Stimulated activated CD8-positive, alpha-beta memory T cell treated with anti-CD3 and anti-CD28 coated beads, Interleukin-4, amount 100 ng/mL, for 1 hour (primary cell): ENCODE measurements at places on chromosomes 13 and 19.

DNA sequence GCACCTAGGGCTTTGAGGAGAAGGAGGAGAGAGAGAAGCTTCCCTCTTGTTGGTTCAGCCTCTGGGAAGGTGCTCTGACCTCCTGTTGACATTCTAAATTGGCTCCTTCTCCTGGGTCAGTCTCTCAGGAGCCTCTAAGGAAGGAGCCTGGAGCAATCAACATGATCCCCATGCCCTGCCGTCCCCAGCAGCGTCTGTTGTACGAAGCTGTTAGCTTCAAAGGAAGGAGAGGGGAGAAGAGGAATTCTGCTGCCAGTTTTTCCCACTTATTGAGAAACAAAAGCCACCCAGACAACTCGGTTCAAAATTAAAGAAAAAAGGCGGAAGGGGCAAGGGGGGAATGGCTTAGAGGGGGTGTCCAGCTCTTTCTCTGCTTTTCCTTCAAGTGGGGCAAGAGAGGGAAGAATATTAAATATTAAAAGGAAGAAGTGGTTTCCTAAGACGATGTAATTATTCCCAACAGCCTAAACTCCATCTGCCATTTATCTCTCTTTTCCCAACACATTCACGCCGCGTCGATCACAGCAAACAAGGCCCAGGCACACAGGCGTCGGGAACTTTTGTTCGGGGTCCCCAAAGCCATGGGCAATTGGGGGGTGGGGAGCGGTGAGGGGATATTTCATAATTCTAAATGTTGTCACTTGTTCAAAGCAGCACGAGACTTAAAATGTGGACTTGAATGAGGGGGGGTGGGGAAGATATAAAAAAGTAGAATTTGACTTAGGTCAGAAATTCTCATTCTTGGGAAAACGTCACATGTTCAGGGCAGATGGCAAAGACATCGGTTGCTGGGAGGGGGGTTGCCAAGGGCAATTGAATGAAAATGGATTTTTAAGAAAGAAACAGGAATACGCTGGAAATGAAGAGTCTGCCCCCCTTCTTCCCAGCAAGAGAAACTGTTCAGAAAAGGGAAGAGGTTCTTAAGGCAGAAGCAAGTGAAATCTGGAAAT lies 116.8 kb upstream of the CACNA1A start:
- DNase-seq = no peak

- no peak for DNase-seq
Measured at GRCh38 chr13:33541456-33541855, 255.9 kb upstream of the STARD13 start.

- DNase-seq = no peak
Measured at GRCh38 chr19:11435833-11436313, 438 bp downstream of the PRKCSH start.

GRCh38 chr13:25018729-25019115 lies 77.2 kb upstream of the PABPC3 start:
- DNase-seq = no peak

GRCh38 chr13:45119991-45120864 lies at the start of gene GTF2F2:
Gene GTF2F2 (plus strand): TSS chr13:45120510. CDS start chr13:45120656, 146 bp downstream.
- DNase-seq = peak; percentile 79

DNA sequence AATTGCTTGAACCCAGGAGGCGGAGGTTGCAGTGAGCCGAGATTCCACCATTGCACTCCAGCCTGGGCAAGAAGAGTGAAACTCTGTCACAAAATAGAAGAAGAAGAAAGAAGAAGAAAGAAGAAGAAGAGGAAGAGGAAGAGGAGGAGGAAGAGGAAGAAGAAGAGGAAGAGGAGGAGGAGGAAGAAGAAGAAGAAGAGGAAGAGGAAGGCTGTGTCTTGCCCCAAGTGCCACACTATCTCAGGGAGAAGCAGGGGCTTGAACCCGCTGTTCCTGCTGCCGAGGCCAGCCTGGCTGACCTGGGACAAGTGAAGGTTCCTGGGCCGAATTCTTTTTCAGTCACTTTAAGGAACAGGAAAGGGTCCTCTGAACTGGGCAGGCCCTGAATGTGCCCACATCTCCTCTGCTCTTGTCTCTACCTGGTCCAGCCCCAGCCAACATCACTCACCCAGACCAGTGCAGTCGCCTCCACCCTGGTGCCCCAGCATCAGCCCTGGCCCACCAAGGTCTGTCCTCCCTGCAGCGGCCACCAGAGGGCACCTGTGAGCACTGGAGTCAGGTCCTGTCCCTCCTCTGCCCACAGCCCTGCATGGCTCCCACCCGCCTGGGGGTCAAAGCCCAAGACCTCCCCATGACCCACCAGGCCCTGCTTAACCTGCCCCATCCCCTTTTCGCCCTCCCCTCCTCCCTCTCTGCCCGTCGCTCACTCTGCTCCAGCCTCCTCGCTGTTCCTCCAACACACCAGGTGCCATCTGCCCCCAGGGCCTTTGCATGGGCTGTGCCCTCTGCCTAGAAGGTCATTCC lies 20.0 kb downstream of the TICAM1 start:
- peak; percentile 83 for DNase-seq

DNA sequence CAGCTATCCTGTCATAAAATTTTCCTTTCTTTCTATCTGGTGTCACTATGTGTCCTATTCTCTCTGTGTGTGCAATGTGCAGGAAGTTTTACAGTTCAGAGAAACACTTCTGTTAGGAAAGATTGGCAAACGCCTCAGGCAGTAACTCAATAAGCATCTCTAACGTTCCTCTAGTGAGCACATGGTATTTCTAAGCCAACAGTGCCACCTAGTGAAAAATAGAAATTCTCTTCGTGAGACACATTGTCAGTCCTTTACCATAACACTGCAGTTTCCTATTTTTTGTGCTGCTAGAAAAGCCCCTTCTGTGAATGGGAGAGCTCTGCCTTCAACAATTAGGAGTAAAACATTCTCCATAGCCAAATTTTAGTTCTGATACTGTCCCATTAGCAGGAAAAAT lies 50.7 kb downstream of the ZNF723 start:
- DNase-seq = no peak

GRCh38 chr19:29515706-29516357 lies 10.0 kb upstream of the VSTM2B start:
- no peak for DNase-seq

- DNase-seq = no peak
Measured at GRCh38 chr19:16527971-16528521, 14.2 kb downstream of the CHERP start.

GRCh38 chr13:73714522-73714921 lies 419.7 kb downstream of the KLF12 start:
- no peak for DNase-seq

DNA sequence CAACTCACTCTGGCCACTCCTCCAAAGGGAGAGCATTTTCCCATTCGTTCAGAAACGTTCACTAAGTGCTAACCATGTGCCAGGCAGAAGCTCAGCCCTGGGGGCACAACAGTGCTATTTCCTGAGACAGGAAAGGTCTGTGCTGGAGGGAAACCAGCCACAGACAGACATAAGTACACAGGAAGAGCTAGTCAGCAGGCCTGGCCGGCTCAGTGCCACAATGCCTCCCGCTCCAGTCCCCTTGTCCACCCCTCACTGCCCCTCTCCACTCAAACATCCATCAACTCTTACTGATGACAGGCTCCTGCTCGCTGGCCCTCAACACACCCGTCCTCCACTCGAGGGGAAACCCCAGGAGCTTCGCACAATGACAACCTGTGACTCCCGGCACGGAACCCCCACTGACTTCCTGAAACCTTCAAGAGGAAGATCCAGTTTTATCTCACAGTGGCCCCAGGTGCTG lies 11.3 kb upstream of the PLA2G4C start:
- DNase-seq = no peak

- DNase-seq = no peak
Measured at GRCh38 chr13:71876648-71877255, 9.7 kb upstream of the DACH1 start.

DNA sequence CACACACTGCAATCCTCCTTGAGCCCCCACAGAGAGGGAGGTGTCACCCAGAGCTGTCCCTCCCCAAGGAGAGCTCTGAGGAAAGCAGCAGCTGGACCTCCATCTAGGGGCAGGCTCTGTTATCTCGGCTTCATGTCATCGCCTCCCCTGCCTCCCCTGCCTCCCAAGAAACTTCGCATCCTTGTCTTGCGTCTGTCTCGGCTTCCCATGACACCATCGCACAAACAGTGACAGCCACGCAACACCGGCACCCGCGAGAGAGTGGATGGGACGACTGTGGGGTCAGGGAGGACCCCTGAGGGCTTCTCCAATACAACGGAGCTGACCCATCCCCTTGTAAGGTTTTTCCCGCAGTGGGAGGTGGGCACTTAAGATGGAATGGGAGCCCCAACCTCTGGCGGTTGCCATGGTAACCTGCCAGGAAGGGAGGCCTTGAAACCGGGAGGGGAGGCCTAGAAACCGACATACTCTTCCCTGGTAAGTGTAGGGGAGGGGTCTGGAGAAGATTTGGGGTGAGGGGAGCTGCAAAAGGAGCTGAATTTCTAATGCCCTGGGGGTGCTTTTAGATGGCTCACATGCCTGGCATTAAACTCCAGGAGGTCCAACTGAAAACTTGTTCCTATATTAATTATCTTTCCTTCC lies 16.3 kb downstream of the TLE2 start:
- DNase-seq = no peak

DNA sequence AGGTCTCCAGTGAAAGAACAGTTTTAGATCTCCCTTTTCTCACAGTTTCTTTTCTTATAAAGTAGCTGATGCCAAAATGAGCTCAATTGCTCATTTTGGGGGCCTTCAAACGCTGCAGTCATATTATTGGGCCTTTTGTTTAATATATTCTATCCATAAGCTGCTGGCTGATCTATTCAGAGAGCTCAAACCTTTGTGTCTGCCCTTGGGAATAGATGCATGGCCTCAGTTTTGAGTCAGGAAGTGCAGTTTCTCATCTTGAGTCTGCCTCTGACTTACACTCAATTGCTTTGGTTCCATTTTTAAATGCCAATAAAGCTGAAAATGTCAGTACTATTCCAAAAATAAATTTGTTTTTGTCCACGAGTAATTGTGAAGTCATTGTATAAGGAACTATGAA lies 468.9 kb downstream of the KLF12 start:
- DNase-seq = no peak

GRCh38 chr19:45939792-45940514 lies 25.4 kb upstream of the NANOS2 start:
- DNase-seq = no peak

GRCh38 chr19:29842471-29843179 lies 30.8 kb downstream of the CCNE1 start:
- DNase-seq = no peak

DNA sequence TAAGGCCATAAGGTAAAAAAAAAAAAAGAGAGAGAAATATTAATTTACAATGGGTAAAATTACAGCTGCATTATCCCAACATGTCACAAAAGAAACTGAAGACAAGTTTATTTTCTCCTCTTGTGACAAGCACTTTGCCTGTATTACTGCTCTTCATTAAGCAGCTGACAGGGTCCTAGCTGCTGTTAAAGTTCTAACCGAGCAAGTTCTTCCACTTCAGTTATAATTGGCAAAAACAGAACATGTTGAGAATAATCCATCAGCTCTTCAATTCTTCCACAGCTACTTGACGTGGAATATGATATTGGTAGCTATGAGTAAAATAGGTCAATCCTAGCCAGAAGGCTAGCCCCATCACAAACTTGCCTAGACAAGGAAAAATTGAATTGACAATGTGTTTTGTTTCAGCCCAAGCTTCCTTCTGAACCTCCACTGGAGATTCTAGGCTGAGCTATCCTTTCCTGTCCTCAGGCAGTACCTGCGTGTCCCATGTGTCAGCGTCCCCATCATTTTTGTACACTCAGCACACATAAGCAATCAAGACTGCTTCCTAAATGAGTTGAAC lies 32.2 kb upstream of the DOCK9 start:
- no peak for DNase-seq

DNA sequence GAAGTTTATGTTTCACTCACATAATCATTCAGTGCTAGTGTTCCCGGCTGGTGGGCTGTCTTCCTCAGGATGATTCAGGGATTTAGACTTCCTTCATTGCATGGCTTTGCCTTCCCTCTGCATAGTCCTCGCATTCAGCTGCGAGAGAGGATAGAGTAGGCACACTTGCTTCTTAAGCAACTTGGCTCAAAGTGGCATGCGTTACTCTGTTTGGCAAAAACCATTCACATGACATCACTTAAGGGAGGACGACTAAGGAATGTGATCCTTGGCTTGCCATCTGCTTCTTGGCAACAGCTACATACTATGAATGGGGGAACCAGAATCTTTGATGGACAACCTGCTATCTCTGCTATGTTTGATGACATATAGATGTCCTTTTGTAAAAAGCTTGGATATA lies 359.3 kb downstream of the TDRD3 start:
- no peak for DNase-seq
